Activated gamma-delta T cell treated with Interleukin-2 at 50 U/mL for 16 hours (primary cell): ENCODE measurements at places on chromosomes 5 and 9.

DNA sequence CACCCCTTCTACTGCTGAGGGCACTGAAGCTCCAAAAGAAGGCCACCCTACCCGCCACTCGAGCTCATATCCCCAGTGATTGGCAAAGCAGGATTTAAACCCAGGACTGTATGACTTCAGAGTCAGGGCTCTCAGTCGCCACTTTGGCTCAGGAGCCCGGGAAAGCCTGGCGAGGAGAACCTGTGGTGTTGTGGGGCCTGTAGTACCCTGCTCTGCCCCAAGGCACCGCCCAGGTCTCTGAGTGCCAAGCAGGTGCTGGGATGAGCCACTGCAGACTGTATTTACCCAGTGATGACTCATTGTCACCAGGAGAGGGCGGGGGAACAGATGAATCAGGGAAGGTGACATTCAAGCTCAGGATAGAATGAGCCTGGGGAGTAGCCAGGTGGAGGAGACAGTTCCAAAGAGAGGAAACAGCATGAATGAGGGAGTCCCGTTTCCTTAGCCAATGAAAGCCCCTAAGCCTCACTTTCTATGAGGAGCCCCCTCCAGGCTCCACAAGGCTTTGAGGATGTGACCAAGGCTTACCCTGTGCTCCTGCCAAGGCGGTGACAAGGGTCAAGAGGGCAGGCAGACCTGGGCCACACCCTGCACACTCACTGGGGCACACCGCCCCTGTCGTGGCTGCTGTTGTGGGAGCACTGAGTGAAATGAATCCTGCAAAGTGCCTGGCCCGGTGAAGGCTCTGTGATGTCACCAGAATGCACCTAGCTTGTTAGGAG lies 17.8 kb upstream of the DPM2 start:
- DNase-seq = peak; percentile 78

DNA sequence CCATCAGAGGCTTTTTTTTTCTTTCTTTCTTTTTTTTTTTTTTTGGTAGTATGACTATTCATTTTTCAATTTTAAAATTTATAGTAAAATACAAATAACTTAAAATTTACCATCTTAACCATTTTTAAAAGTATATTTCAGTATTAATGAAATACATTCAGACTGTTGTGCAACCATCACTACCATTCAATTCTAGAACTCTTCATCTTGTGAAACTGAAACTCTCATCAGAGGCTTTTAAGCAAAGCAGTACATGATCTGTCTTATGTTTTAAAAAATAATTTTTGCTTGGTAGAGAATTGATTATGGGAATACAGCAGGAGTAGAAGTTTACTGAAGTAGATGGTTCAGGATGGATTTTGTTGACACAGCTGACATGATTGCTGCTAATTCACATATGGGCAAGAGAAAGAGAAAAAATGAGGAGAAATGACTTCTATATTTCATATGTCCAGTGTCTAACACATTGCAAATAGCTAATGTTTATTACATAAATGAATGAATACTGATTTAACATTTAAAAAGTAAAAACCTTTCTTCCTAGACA lies 13.4 kb downstream of the ELOVL7 start:
- no peak for DNase-seq

GRCh38 chr9:99866398-99866797 lies 40.1 kb upstream of the STX17 start:
- no peak for DNase-seq

DNA sequence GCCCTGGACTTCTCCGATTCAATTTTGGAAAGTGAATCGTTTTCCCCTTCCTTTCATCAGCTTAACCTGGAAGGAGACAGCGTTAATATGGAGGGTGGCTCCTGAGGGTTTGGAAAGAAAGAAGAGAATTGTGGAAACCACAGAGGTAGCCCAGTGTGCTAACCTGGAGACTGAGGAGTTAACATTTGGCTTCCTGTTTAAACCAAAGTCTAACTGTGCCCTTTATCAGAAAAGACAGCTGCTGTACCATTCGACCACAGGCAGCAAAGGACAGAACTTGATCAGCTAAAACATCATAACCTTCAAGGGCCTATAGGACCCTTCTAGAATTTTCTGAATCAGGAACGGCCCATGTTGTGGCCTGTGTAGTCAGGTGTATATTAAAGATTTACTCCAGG lies 735 bp downstream of the IDNK start:
- DNase-seq = no peak

DNA sequence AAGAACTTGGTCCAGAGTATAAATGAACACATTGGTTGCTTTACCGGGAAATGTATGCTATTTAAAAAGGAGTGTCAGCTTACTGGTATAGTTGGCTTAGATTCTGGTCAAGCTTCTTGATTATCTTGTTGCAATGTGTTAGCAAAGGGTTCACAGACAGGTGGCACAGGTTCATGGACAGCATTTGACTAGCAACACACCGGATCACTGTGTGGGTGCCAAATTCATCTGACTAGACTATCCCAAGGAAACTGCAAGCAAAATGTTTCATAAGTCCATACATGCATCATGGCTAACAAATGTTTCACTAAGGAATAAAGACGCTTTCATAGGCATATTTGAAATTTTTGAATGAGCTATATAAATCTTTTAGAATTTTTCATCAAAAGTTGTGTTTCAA lies 274.1 kb downstream of the PLK2 start:
- no peak for DNase-seq

- DNase-seq = no peak
Observed at GRCh38 chr9:116891424-116891823, 204.3 kb downstream of the TRIM32 start.

- no peak for DNase-seq
Observed at GRCh38 chr9:6931913-6932312, 174.1 kb downstream of the KDM4C start.

- DNase-seq = no peak
Observed at GRCh38 chr5:167268337-167268736, 1023.1 kb upstream of the WWC1 start.

DNA sequence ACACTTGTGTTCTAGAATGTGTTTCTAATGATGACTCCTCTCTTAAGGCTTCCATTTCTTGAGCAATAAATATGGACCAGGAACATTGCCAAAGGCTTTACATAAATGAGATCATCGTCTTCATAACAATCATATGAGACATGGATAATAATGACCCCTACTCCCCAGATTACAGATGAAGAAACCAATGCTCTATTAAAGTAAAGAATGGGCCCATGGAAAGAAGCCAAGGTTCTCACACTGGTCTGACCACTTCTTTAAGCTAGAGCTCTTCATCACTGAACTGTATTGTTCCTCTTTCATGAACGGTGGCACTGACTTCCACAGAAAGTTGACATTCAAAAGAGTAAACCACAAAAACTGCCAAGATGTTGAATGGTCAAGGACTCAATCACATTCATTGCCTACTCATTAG lies 65.3 kb downstream of the MARCHF3 start:
- no peak for DNase-seq
